Tongue (tissue), 3 donors: ENCODE measurements at places on chromosomes 4 and X. TPM values are rescaled to one million over a fixed set of nuclear protein-coding genes. Genes with fewer than 3 reads are reported as not detected.

GRCh38 chrX:40104630-40104984 is 6.8 kb upstream of the BCOR start:
- DNase-seq = no peak

The LIMCH1 gene
- total RNA-seq = 177 TPM

- DNase-seq = no peak
Observed at GRCh38 chr4:31539284-31540069, 819.3 kb downstream of the PCDH7 start.

The AVPR2 gene
- 1.7 TPM for total RNA-seq

- no peak for DNase-seq
Observed at GRCh38 chrX:149004936-149005335, 500.2 kb downstream of the IDS start.

The SATL1 gene
- 0.10 TPM for total RNA-seq

- peak; percentile 8 for DNase-seq
Observed at GRCh38 chrX:20515841-20516461, 249.2 kb upstream of the RPS6KA3 start.

DNA sequence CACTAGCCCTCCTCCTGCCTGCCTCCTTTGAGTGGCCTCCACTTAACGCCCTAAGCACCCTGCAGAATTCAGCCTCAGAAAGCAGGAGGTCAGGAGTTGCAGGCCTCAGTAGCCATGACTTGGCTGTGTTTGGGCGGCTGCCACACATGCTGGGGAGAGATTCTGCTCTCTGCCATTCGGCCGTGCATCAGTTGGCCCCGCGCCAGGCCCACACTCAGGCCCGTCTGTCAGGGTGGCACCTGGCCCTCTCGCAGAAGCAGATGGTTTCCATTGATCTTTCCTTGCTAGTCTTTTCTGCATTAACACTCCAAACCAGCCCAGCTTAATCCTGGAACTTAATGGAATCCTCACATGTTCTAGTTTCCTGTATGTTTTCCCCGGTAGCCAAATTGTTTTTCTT is 30.7 kb upstream of the ATP6AP2 start:
- peak; percentile 70 for DNase-seq

The MAGEA1 gene
- total RNA-seq = not detected

- DNase-seq = no peak
Observed at GRCh38 chr4:37082912-37083311, 161.6 kb upstream of the NWD2 start.

The JAKMIP1 gene
- total RNA-seq = not detected

DNA sequence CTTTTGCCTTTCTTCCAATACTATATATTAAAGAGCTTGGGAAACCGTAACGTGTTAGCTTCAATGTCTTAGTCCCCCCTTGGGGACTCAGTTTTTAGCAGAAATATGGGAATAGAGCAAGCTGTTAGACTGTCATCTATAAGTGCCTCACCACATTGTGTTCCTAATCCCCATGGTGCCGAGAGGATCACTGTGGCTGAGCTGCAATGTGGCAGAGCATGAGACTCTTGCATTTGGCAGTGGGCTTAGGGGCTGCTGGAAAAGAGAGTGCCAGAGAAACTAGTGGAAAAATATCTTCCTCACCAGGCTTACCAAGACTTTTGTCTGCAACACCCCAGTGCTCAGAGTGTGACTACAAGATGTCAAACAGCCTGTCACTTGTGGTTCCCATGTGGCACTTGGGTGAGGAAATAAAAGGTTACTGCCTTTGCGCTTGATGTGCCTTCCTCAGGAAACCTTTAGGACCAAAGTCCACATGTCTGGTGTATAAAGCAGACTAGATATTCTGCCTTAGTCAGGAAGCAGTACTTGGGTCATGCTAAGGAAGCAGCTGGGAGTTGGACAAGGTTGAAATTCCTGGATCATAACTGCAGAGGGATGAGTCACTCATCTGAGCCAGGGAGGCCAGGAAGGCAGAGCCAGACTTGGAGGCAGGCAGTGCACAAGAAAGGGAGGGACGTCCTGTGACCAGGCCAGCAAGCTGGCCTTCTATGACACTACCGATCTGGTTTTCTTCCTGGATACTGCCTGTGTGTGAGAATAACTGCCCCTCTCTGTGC is 9.7 kb upstream of the MAGEA4 start:
- DNase-seq = peak; percentile 62

GRCh38 chr4:8849266-8850073 is 22.2 kb downstream of the HMX1 start:
- DNase-seq = no peak

- DNase-seq = no peak
Observed at GRCh38 chr4:10074076-10074766, 42.4 kb downstream of the WDR1 start.

DNA sequence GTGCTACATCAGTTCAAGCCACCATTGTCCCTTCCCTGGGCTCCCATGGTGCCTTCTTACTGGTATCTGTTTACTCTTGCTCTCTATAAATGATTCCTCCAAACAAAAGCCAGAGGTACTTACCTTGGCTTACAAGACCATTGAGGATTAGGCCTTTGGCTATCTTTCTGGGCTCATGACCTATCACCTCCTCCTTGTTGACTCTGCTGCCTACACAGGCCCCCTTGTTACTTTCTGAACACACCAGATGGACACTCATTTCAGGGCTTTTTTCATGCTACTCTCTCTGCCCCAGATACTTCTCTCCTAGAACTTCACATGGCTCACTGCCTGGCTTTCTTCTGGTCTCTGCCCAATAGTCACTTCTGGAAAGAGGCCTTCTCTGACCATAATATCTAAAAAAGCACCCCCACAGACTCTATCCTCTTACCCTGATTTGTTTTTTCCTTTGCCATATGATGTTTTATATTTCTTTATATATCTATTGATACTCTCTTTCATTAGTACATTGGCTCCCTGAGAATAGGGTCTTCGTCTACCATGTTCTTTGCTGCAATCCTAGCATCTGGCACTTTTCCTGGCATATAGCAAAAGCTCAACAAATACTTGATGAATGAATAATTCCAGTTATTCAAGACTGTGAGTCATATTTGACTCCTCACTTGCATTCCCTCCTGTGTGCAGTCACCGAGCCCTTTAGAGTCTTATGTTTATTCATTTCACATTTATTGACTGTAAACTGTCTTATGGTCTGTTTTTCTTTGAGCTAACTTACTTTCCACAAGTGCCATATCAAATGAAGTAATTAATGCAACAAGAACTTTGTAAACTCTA is 27.1 kb upstream of the TAPT1 start:
- no peak for DNase-seq

The HMX1 gene
- not detected for total RNA-seq

The F8A3 gene
- 1.9 TPM for total RNA-seq

- no peak for DNase-seq
Observed at GRCh38 chrX:79231662-79232061, 87.2 kb downstream of the GPR174 start.

DNA sequence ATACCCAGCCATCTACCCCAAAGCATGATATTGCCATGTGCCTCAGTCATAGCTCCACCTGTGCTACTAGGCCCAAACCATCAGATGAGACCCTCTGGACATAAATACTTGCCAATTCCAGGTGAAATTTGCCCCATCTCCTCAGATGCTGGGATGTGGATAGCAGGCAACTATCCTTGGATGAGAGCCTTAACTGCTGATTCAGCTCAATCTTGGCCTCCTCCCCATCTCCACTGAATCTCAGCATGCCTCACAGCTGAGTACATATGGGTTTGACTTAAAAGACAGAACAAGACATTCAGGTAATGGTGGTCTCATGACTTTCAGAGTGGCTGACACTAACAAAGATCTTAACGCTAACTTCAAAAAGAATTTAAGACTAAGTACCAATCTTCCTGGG is 50.8 kb upstream of the KLHL13 start:
- DNase-seq = no peak

DNA sequence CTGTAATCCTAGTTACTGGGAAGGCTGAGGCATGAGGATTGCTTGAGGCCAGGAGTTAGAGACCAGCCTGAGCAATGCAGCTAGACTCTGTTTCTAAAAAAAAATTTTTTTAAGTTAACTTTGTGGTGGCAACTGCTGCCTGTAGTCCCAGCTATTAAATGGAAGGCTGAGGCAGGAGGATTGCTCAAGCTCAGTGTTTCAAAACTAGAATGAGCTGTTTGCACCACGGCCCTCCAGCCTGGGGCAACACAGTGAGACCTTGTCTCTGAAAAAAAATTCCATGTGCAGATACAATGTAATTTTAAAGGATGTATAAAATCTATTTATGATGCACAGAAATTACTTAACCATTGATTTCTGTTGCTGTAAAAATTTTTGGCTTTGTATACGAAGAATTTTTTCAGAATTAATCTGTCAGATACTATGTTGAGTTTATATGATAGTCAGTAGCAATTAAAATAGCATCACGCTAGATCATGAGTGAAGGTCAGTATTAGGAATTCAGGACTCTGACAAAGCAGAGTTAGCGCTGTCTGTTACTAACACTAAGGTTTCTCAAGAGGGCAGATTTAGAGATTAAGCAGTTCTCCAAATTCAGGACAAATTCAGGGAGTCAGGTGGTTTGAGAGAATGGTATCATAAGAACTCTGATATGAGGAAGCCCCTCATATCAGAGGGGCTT is 8.3 kb upstream of the AGA start:
- no peak for DNase-seq

The GBA3 gene
- total RNA-seq = not detected

The POF1B gene
- total RNA-seq = 6.3 TPM

DNA sequence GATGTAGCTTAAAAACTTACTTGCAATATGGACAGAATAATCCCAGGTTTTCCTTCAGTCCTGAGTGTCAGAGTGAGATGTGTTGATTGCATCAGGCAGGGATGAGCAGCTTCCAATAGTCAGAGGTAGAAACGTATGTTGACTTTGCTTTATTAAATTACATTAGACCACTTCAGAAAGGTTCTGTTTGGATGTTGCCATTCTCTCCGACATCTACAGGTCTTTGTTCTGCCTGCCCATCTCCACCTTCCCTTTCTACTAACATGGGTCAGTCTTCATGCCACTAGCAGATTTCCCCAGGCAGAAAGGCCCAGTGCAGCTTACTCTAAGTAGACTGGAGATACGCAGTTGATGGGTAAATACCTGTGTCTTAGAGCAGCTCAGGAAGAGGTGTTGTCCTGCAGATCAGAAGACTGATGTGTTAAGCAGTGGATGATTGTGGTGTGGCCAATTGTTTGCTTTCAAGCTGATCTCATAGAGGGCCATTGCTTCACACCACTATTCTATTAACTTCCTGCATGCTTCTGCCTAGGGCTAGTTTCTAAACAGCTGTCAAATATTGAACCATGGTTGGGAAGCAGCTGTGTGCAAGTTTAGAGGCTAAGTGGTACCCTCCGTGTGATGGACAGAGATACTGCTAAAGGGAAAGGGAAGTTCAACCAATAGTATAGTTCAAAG is 1.8 kb downstream of the FRMPD4 start:
- no peak for DNase-seq

GRCh38 chr4:26351685-26352084 is 30.9 kb downstream of the RBPJ start:
- no peak for DNase-seq
